ENCODE measurements at places on chromosomes 4 and X.
A peak's percentile ranks its signal among the peaks of the same experiment; 100 is the strongest.

DNA sequence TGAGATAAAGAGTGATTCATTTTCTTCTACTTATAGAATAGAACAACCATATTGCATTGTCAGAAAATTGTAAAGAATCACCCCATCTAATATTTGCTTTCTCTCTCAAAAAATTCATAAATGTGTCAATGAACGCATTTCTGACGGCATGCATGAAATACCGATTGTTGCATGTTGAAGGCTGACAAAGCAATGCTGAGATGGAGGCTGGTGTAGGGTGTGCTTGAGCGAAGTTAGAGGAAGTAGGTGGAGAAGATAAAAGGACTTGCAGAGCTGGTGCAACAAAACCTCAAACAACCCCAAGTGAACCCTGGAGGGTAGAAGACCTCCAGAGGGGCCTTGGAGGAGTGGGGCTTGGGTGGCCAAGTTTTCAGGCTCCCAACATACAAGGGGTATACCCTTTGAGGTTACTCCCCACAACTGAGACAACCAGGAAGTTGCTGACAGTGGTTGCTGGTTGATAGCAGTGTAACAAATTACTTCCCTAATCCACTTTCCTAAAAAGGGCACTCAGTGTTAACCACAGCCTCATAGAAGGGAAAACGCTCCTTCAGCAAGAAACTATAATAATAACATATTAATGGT is 452.7 kb downstream of the NLGN4X start:
- DNase-seq = no peak

DNA sequence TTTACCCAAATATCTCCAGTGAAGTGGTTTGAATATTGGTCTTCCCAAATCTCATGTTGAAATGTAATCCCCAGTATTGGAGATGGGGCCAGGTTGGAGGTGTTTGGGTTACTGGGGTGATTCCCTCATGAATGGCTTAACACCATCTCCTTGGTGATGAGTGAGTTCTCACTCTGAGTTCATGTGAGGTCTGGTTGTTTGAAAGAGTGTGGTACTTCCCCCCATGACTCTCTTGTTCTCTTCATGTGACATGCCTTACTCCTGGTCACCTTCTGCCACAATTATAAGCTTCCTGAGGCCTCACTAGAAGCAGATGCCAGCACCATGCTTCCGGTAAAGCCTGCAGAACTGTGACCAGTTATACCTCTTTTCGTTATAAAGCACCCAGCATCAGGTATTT is 32.9 kb upstream of the OTUD4 start:
- no peak for DNase-seq

DNA sequence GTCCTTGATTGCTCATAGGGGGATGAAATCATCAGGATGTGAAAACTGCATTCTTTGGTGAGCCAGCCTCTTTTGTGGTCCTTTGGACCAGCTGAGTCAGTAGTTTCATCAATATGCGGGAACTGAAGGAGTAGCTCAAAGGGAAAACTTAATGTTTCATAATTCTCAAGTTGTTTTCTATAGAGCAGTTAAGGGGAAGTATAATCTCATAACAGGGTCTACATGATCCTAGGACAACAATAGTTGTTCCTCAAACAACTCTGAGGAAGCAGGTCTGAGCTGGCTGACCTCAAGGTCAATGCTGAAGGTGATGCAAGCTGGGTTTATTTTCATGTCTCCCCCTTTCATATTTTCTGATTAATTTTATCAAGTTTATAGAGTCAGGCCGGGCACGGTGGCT is 36.1 kb upstream of the IRF2 start:
- no peak for DNase-seq

- no peak for DNase-seq
Measured at GRCh38 chr4:104344342-104344980, 150.2 kb downstream of the CXXC4 start.

DNA sequence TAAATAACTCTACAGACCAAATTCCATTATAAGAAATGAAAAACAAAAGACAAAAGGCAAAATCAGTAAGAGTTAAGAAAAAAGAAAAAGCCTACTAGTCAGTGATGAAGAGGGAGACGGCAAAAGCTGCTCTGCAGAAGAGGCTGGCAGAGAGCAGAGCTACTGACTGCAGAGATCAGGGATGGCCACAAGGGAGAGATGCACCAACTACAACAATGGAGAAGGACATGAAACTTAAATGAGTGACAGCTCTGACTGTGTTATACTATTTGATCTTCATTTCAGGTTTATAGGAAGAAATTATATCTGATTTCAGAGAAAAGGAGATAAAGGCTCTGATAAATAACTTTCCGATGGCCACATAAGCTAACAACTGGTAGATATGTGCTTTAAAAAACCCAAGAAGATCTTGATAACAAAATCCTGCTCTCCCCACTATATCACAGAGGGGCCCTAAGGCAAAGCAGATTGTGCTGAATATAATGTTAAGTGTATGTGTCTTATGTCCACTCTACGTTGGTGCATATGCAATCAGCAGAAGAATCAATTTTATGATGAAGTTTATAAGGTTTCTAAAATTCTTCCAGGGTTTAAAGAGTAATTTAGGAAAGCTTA is 58.4 kb upstream of the COX18 start:
- no peak for DNase-seq

GRCh38 chr4:13182133-13182532 is 302.0 kb downstream of the RAB28 start:
- no peak for DNase-seq

- no peak for DNase-seq
Measured at GRCh38 chrX:107107459-107107858, 11.2 kb downstream of the RBM41 start.

DNA sequence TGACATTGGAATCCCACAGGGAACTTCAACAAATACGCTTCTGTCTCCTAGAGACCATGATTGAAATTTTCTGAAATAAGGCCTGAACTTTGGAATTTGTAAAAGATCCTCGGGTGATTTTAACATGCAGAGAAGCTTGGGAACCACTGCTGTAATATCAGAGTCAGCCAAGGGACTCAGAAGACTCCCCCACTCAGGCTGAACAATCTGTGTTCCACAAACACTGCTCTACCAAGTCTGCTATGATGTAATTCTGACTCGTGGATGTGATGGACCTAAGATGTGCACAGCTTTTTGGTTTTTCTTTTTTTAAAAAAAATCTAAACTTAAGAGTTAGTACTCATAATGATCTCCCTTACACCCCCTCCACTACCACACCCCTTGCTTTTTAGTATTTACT is 26.0 kb downstream of the LRP2BP start:
- no peak for DNase-seq

DNA sequence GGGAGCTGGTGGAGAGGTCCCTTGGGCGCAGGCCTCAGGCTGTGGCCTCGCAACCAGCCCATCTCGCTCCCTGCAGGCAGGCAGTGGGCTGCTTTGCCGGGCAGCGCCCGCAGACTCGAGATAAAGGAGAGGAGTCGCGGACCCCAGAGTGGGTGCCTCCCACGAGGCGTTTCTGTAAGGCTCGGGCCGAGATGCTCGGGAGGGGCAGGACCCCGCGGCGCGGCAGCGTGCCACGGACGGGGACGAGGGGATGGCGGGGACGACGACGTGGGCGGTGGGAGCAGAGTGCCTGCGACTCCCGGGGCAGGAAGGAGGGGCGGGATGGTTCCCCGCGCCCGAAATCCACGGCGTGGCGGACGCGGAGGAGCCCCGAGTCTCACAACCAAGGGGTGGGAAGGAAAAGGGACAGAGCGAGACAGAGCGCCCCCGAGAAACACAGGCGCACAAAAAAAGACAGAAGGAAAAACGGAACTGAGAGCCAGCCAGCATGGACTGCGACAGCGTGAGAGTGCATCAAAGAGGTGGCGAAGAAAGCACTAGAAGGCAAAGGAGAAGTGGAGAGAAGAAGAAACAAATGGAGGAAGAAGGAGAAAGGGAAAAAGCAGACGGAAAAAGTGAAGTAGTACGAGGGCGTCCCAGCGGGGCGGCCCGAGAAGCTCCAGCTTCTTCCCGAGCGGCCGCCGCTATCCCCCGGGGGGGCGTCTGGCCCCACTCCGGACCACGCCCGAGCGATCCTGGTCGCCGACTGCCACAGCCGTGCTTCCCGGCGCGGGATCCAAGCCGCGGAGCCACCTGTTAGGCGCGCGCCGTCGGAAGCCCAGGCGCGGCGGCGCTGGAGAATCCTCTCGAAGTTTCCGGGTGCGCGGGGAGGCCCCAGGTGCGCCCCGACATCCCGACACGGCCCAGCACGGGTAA is 1.5 kb downstream of the BEND4 start:
- peak; percentile 78 for DNase-seq

- DNase-seq = no peak
Measured at GRCh38 chrX:153956044-153956907, 11.8 kb upstream of the RENBP start.

GRCh38 chr4:3221184-3221494 is 27.8 kb upstream of the MSANTD1 start:
- DNase-seq = no peak

DNA sequence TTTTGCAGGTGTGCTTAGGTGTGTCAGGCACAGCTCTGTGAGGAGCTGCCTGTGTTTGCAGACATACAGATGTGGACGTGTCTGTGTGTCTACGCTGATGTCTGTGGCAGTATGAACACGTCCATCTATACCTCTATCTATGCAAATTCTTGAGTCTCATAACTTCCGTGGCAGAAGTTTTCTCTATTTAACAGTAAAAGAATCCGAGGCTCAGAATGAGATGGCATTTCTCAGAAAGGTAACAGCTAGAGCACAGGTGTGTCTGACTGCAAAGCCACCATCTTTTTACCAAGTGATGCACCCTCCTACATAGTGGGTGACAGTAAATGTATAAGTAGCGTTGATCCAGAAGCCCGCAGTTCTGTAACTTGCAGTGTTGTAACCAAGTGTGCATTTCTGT is 39.9 kb upstream of the CYP4V2 start:
- DNase-seq = no peak

GRCh38 chr4:125115476-125115875 is 199.3 kb upstream of the FAT4 start:
- no peak for DNase-seq

Measured in right kidney (tissue), 9 donors.